Daoy (cell line): ENCODE measurements at places on chromosomes 7 and 10. TPM values are rescaled to one million over a fixed set of nuclear protein-coding genes. Genes with fewer than 3 reads are reported as not detected.
A peak's percentile ranks its signal among the peaks of the same experiment; 100 is the strongest.

DNA sequence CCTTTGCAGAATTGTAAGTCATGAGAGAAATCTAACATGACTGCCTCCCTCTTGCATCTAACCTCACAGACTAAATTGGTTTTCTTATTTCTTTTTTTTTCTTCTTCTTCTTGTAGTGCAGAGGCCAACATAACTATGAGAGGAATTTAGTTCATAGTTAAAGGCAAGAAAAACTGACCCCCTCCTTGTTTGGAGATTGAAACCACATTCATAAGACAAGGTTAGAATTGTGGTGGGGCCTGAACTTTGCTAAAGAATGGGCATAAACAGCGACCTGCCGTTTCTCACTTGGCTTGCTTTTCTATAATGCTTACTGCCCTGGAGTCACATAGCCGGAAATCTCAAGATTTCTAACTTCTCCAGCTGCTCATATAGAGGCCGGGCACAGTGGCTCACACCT lies 2.4 kb upstream of the POLM start:
- DNase-seq = no peak

ST7 gene
- total RNA-seq = 18.6 and 26.5 TPM in 2 replicates

GRCh38 chr10:100683545-100684300 lies 61.7 kb upstream of the PAX2 start:
- DNase-seq = no peak

GRCh38 chr10:83289948-83290347 lies 849.4 kb upstream of the GHITM start:
- no peak for DNase-seq

WDR86 gene
- total RNA-seq = 0.06 and 0.48 TPM in 2 replicates

PTF1A gene
- total RNA-seq = not detected in 2 replicates

GRCh38 chr7:156475666-156476065 lies 164.9 kb upstream of the RNF32 start:
- peak; percentile 93 for DNase-seq

DNA sequence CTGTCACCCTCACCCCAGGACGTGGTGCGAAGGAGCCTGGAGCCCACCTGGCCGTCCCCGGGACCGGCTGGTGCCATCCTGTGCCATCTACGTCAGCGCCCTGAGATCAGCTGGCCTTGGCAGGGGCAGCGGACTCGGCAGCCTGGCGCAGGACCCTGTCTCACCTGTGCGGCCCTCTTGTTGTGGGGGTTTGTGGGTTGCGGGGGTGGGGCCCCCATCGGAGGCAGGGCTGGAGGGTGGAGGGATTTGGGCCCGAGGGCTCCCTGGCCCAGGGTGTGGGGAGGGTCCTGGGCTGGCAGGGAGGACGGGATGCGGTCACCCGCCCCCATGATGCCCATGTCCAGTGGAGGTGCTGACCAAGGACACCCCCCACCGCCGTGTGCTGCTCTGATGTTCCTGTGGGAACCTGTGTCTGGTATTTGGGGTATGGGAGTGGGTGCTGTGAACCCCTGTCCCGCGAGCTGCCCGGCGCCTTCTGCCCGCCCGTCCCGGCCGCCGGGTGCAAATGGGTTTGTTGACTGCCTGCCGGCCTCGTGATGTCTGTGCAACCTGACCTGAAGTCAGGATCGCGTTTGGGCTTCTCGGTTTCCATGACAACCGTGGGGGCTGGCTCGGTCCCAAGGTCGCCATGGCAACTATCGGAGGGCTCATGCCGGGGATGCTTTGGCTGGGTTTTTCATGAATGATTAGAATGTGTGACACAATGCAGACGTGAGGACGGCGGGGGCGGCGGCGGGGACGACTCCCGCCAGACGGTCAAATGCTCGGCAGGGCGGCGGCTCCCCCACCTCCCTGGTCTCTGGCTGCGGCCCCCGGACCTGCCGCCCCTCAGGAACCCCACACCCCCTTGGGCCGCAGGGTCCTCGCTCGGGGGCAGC lies 7.3 kb downstream of the MAFK start:
- DNase-seq = peak; percentile 97

DNA sequence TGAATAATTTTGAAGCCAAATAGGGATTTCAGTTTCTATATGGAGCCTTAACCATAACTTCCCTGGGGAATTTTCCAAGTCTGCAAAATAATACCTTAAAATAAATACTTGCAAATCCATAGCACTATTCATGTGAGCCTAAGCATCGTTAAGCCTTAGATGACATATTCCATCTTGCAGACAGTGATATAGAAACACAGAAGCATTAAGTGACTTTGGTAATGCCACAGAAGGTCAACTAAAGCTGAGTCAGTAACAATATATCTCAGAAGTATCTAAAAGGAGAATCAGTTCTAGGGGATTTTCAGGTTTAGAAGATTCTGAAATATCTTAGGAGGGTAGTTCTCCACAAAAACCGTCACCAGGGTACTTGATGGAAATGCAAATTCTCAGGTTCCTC lies 163.4 kb upstream of the COL1A2 start:
- no peak for DNase-seq
